ENCODE measurements at places on chromosomes 5 and 9.
A peak's percentile ranks its signal among the peaks of the same experiment; 100 is the strongest.

- no peak for DNase-seq
Observed at GRCh38 chr5:73952872-73953271, 326.9 kb downstream of the ARHGEF28 start.

DNA sequence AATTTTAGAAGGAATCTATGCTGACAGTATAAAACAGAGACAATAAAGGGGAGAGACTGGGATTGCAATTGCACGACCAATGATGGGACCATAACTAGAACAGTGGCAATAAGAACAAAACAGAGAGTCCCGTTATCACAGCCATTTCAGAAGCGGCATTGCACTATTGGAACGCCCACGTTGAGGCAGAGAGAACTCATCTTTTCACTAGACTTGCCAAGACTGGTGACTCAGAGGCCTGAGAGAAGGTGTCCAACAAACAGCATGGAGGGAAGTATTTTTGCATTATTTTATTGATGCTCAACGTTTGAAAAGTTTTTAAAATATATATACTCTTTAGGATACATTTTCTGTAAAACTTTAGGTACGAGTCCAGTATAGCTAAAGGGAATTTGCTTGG is 737.7 kb downstream of the TLE1 start:
- DNase-seq, result no peak

- no peak for DNase-seq
Observed at GRCh38 chr5:147887026-147887627, 8.6 kb downstream of the SCGB3A2 start.

GRCh38 chr9:113463418-113464285 is at the start of gene RGS3:
RGS3 (plus strand) TSS chr9:113463727; CDS start chr9:113463803, 76 bp downstream.
- DNase-seq, result no peak

GRCh38 chr5:139287890-139288635 is 5.5 kb upstream of the MATR3 start:
- DNase-seq, result no peak

DNA sequence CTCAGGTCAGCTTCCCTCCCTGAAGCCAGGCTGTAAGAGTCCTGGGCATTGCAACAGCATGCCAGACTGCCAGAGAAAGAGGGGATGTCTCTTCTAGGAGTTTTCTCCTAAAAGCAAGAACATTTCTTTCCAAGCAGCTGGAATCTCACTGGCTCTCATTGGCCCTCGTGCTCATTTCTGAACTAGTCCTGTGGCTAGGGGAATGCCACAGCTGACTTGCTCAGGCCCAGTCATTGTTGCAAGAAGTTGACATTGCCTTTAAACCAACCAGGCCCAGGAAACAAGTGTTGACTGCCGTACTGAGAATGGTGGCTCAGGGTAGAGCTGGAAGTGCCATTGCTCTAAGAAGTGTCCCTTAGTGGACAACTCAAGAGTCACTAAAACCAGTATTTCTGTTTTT is 15.0 kb upstream of the CEP120 start:
- no peak for DNase-seq

DNA sequence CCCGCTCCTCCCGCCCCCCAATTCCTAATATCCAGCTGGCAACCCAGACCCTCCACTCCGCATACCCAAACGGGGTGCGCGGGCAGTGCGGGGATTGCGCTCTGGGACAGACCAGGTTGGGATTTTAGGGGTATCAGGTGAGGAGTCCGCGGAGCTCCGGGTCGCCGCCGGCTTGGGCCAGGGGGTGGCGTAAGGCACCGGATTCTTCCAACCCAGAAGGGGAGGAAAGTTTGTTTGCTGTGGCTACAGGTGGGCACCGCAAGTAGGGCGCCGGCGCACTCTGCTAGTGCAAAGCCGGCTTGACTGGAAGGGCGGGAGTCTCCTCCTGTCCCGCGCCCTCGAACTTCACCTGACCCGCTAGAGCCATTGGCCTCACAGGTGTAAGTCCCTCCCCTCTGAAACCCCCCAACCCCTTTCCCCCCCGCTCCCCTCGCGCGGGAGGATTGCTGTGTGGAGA is 709 bp downstream of the IQGAP2 start:
- peak; percentile 42 for DNase-seq

DNA sequence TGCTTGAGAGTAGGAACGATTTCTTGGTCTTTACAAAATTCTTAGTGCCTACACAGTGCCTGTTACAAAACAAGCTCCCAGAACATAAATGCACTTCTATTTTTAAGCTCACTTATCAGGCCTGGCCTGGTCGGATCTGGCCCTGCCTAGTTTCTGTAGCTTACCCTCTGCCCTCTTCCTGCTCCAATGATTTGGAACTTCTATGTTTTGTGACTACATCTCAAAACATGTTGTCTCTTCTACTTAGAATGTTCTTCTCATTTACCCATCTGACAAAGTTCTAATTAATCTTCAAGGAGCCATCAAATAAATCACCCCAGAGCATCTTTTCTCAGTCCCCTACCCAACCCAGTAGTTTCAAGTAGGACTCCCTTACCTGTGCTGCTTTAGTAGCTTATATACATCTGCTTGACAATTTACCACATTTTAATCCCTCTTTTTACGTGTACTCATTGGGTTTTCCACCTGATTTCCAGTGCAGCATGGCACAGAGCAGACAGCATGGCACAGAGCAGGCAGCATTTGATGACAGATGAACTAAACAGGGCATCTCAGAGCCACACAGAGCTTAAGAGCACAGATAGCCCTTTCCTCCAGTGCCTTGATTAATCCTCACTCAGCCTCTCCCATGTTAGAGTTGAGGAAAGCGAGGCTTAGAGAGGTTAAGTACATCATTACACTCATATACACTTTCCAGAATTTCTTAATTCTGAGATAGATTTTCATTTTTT is 171.9 kb downstream of the MAPKAP1 start:
- no peak for DNase-seq

GRCh38 chr9:7936996-7937395 is 137.4 kb upstream of the DMAC1 start:
- DNase-seq, result no peak

DNA sequence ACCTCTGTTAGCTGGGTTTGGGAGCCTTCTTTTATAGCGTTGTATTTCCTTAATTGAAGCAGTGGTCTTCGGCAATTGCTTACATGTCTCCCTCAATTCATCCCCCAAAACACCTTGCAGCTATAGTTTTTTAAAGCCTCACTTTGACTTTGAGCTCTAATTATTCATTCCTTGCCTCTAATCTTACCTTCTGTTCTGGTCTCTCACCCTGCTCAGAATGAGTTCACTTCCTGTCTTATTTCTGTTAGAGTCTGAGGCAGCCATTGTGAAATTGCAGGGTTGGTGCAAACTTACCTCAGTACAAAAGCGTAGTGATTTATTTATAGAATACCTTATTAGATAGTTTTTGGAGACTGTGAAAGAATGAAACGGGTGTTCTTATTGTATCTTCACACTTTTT is 35.0 kb downstream of the AOPEP start:
- DNase-seq, result no peak

- DNase-seq, result no peak
Observed at GRCh38 chr9:4137234-4137633, 162.6 kb downstream of the GLIS3 start.

GRCh38 chr5:109468737-109469420 is 59.1 kb upstream of the PJA2 start:
- peak; percentile 59 for DNase-seq

- no peak for DNase-seq
Observed at GRCh38 chr9:77469515-77470231, 178.4 kb downstream of the GNA14 start.

DNA sequence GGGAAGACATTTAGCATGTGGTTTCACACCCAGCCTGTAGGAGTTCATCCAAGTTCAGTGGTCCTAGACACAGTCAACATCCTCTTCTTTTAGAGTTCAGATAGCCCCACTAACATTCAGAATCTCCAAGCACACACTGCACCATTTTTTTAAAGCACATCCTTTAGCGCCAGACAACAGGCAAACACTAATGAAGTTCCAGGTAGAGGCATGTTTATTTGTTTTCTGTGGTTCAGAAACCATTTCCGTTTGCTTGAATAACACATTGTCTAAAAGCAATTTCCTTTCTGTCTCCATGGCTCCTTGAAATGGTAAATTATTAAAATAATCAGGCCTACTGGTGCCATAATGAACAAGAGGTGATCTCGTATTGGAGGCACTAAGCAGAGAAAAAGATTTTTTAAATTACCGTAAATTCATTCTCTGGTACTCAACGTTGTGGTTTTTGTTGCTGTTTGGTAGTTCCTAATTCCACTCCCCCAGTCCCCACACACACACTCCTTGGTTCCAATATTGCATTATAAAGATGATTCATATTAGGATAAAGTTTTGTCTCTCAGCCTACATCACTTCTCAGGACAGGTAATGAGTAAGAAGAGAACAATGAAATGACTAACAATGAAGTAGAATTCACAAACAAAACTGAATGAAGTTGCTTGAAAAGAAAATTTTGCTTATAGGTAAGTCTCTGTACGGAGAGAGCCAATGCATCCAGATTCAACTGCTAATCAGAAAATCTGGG is 153.1 kb downstream of the PCSK1 start:
- DNase-seq, result no peak

Data from stimulated activated CD4-positive, alpha-beta T cell treated with anti-CD3 and anti-CD28 coated beads, Interleukin-12 subunit alpha, Interleukin-12 subunit beta, amount 100 ng/mL, for 48 hours (primary cell).